Activated B cell treated with CpG ODN at 0.5 μM for 24 hours (primary cell): ENCODE measurements at places on chromosomes 6 and 20.

DNA sequence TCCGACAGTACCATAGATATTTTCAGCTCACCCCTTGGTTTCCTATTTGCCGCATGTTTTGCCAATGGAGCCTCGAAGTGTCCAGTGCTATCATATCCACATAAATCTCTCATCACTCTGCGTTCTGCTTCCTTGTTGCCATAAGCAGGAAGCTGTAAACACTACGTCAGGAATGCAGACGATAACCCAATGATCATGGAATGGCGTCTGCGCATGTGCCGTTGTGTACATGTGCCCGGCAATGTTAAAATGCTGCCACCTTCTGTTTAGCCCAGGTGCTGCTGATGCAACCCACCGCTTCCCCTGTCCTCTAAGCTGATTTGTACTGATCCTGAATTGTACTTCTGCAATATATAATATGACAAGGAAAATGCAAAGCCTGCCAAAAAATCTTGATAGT lies 607.5 kb downstream of the HDGFL1 start:
- DNase-seq = no peak

DNA sequence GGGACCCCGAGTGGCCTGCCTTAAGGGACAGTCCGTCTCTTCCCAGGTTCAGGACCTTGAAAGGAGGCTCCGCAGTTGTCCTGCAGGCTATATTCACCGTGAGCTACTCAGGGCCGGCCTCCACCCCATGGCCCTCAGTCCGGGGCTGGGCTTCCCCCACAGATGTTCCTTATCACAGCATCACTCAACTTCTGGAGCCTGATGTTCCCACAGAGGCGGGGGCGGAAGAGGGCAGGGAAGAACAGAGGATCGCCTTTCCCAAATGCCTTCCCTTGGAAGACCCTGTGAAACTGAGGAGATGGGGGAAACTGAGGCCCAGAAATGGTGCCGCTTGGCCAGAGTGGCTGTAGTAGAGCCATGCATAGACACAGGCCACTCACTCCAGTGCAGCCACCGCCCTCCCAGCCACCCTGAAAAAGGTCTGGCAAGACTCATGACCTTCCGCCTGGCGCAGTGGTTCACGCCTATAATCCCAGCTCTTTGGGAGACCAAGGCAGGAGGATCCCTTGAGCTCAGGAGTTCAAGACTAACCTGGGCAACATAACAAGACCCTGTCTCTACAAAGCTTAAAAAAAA lies 4.3 kb upstream of the COX4I2 start:
- DNase-seq = no peak

- peak; percentile 27 for DNase-seq
Observed at GRCh38 chr6:28977341-28978132, 27.6 kb downstream of the ZNF311 start.

DNA sequence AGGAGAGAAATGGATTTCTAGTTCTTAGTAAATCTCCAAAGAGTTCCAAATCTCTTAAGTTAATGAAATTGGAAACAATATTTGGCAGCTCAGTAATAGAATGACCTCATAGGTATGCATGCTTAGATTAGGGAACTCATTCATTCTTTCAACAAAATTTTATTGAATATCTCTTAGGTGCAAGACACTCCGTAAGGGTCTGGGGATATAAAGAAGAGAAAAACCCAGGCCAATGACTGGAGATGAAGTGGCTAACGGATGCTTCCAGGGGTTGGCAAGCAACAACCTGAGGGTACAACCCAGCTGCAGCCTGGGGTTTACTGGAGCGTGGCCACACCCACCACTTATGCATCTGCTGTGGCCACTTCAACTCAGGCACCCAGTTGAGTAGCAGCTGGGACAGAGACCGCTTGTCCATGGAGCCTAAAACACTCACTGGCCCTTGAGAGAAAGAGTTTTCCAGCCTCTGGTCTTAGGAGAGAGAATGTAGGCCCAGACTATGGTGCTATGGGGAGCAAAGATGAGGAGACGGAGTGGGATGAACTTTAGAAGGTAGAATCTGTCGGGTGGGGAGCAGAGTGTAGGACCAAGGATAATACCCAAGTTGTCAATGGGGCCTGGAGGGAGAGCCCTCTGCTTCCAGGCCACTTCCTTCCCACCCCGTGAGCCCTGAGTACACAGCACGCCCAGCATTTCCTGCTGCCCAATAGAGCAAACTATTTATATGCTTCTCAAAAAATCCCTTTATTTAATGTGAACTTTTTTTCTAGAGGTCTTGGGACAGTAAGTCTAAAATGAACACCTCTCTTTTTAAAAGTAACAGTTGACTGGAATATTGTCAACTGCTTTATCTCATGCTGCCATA lies 46.8 kb upstream of the PXDC1 start:
- DNase-seq = no peak

DNA sequence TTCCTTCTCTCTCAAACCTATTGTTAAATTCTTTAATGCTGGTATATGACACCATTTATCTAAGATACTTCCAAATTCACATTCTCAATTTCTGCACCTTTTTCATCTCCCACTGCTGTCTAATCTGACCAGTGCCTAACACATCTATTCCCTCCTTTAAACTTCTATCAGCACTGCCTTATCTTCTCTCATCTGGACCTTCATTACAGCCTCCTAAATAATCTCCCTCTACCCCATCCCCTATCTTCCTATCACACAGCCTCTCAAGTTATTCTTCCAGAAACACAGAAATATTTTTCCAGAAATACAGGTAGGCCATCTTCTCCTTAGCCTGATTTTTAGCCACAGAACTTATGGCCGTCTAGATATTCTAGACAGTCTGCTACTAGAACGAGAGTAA lies 5.5 kb downstream of the DTNBP1 start:
- DNase-seq = no peak

GRCh38 chr6:148251891-148252290 lies 90.7 kb upstream of the SASH1 start:
- no peak for DNase-seq
